ENCODE measurements at places on chromosomes 1 and 21.

GRCh38 chr1:214952648-214953047, 129.9 kb upstream of the KCNK2 start:
- DNase-seq, result no peak

- no peak for DNase-seq
Measured at GRCh38 chr1:84835169-84835568, 57.8 kb downstream of the LPAR3 start.

DNA sequence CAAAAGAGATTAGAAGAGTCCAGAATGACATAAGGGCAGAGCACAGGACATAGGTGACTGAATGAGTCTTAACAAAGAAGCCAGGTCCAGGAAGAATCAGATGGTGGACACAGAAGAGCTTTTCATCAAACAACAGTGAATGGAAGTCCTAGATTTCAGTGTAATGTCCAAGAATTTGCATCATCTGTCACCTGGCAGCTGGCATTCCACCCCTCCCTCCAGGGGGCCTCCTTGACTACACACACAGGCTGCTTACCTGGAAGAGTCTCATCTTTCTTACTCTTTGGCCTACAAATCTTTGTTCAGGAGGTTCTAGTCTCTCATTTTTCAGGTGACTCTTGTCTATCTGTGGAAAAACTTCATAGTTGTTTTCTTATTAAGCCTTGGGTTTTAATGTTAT, 36.2 kb downstream of the GORAB start:
- DNase-seq, result no peak

- peak; percentile 74 for DNase-seq
Measured at GRCh38 chr21:37072274-37072987, 440 bp downstream of the PIGP start.

GRCh38 chr1:181630838-181631237, 147.5 kb downstream of the CACNA1E start:
- no peak for DNase-seq

DNA sequence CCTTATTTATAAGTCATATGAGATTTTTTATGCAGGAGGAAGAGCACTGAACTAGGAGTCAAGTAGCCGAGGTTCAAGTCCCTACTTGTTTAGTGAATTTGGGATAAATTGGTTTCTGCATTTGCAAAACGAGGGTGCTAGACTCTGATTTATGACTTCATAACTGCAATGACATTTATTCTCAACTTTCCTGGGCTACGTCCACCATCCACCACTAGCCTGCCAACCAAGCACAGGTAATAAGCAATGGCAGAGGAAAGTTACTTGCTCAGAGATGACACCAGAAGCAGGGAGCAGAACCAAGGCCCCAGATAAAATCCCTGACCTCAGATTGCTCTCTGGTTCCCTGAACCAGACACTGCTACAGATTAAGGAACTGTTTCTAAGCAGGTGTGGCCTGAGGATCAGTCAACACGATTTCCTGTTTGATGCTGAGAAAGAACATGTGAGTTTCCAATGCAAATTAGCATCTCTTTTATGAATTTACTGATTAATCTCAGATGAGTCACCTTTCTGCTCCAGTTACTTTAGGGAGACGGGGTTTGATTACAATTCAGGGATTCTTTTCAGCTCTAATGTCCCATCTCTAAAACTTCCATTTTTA, 52.7 kb downstream of the PLPP3 start:
- no peak for DNase-seq

GRCh38 chr1:23889074-23889473, 21.0 kb upstream of the FUCA1 start:
- no peak for DNase-seq

- no peak for DNase-seq
Measured at GRCh38 chr1:151510020-151510405, 1.2 kb upstream of the CGN start.

DNA sequence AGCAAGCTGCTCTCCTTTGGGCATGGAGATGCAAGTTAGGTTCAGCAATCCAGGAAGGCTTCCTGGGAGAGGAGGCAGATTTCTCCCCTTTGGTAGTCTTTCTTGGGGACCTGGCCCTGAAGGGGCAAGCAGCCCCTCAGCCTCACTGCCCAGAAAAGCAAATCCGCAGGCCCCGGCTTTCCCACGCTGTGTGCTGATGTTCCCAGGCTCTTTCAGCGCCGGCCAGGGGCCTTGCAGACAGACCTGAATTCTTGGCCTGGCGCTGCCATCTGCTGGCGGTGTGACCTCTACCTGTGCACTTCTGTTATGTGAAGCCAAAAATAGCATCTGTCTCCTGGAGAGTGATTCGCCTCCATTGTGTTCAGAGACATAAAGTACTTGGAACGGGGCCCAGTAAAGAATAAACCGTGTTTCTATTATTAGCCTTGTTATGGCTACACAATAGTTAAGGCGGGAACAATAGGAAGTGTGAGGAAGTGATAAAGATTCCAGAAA, 64.8 kb downstream of the ALPL start:
- no peak for DNase-seq

DNA sequence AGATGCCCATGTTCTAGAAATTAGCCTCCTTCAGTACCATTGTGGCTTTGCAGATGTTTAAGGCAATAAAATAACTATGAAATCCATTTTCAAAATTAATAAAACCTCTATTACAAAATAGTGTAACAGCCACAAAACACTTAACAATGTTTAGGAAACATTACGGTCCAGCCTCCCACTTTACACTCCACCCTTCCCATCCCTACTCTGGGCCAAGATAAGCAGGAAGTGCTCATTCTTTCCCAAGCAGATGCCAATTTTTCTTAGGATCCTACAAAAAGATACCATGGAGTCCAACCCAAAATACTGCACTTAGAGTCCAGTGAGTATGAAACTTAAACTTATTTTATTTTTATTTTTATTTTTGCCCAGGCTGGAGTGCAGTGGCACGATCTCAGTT, 150.8 kb downstream of the NR5A2 start:
- DNase-seq, result no peak

GRCh38 chr1:177620636-177621190, 349.1 kb downstream of the SEC16B start:
- DNase-seq, result no peak

DNA sequence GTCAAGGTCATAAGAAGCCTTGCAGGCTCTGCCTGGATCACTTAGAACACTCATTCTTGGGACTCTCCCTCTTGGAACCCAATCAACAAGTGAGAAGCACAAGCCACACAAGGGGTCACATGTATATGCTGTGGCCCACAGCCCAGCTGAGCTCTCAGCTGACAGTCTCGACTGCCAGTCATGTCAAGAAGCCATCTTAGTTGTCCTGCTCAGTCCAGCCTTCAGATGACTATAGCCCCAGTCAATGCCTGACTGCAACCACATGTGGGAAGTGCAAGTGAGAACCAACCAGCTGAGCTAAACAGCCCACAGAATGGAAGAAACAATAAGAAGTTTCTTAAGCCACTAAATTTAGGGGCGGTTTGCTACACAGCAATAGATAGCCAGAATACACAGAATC, 356.0 kb downstream of the KCNH1 start:
- no peak for DNase-seq

DNA sequence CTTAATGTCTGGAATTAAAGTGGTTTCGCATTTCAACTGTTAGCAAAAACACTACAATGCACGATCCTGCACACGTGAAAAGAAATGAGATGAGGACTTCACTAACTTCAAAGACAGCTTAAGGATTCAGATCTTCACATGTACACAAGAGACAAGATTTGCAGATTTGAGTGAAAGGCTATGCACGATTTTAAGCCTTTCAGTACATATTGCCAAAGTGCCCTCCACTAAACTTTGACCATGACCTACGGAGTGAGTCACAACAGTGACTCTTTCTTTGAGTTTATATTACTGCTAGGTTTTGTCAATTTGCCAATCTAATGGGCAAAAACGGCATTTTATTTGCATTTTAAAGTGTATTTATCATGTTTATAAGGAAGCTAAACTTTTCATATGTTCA, 41.2 kb upstream of the CR1L start:
- no peak for DNase-seq

DNA sequence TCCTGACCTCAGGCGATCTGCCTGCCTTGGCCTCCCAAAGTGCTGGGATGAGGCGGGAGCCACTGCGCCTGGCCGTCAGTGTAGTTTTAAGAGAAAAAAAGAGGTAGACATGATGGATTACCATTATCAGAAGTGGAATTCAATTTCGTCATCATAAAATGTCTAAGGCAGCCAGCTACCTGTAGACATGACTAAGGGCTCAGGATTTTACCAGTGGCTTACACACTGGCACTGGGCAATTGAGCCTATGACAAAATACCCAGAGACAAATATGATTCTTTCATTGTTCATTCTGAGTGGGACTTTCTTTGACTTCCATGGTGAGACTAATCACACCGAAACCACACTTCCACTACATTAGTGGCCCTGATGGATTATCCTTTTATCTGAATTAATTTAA, 181.5 kb downstream of the GABPA start:
- no peak for DNase-seq

DNA sequence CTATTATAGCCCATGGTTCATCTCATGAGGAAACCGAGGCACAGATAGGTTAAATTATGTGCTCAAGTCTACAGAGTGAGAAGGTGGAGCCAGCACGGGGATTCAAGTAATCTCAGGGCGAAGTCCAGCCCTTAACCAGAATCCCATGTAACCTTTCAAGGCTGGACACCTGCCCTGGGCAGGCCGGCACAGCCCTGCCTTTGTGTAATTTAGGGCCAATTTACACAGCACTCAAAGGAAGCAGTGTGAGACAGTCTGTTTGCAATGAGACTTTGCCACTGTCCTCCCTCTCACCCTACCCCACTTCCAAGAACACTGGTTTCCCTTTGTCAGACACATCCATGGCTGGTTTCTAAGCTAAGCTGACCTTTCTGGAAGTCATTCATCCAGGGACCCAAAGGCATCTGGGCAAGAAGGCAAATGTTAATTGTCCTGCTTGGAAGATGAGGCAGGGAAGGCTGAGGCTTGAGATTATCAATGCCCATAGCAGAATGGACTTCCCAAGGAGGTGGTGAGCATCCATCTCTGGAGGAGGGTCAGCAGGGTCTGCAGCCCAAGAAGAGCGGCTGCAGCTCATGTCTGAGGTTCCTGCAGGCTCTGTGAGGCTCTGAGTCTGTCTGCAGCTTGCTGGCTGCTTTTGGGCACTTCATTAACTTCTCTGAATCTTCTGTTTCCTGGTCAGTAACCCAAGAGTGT, 159.2 kb downstream of the TRABD2B start:
- DNase-seq, result no peak

All from CD4-positive, alpha-beta T cell treated with Interleukin-4 for 4 hours (primary cell).